ENCODE measurements at places on chromosomes 1 and 21.

DNA sequence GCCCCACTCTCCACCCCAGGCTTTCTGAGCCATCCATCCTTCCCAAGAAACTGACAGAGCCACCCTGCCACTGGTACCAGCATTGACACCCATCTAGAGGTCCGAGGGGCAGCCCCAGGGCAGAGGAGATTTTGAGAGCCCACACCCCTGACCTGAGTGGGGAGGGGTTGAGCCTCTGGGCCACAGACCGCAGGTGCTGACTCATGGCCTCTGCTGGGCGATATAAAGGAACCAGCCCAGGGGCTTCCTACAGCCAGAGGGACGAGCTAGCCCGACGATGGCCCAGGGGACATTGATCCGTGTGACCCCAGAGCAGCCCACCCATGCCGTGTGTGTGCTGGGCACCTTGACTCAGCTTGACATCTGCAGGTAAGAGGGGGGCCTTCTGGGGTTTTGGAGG is at the start of gene PADI4:
PADI4 (plus strand) TSS at position 252 of the 400 bp plus-strand sequence; CDS start at position 278, 26 bp downstream.
- DNase-seq: peak; percentile 60

GRCh38 chr1:90710579-90711536 is 6.2 kb downstream of the BARHL2 start:
- no peak for DNase-seq

DNA sequence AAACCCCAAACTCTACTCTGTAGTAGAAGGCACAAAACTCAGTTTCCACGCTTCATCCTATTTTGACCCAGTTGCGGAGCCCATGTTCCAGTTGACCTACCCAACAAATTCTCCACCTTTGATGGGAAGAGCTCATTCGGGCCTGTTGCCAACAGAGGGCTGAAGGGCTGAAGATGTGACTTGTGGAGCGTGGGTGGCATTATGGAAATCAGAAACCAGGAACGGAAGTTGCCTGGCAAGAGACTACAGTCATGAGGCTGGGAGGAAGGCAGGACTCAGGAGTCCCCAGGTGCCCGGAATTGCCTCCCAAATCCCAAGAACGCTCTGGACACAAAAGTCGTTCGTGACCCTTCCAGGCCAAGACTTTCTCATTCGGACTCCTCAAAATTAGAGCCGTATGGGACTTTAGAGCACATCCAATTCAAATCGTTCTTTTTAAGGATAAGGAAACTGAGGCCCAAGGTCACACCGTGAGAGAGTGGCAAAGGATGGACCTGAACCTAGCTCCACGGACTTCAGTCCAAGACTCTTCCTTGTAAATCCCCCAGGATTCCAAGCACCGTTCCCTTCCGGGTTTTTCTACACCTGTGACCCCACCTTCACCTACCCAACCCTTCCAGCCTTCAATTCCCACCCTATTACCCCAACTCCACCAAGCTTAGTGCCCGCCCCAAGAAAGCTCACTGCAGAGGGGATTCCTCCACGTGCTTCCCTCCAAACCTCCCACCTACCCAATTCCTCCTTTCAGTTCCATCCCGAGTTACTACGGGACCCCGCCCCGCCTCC is 739 bp downstream of the SMG5 start:
- no peak for DNase-seq

DNA sequence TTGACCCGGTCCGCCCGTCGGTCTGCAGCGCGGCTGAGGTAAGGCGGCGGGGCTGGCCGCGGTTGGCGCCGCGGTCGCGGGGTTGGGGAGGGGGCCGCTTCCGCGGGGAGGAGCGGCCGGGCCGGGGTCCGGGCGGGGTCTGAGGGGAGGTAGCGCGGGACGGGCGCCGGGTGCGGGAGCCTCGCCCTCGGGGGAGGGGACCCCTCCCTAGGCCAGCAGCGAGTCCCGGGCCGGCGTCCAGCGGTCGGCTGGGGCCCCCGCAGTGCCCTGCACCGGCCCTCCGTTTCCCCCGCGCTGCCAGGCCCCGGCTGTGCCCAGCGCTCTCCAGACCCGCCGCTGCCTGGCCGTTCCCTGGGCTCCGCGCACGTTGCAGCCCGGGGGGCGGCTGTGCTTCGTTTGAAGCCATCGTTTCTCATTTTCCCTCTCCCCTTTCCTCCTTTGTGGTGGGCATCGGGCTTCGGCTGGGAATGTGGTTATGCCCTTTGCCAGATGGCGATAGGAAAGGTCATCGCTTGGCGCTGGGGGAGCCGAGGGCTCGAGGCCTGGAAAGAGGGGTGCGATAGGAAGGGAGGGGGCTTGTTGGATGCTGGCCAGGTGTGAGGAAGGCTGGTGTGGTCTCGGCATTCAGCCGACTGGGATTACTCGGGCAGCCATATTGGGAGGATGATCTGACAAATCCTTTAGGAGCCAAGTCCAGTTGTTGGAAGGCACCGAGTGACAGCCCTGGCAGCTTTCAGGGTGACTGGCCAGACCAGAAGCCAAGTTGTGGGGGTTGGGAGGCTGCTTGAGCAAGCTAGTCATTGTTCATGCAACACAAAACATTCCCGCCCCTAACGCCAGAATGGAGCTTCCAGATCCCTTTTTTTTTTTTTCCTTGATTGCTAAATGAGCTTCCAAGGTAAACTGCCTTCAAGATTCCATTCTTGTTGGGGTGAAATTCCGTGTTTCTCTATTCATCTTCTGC is 753 bp downstream of the KIF1B start:
- peak; percentile 26 for DNase-seq

GRCh38 chr1:41811051-41811795 is 107.5 kb downstream of the HIVEP3 start:
- DNase-seq: peak; percentile 76

DNA sequence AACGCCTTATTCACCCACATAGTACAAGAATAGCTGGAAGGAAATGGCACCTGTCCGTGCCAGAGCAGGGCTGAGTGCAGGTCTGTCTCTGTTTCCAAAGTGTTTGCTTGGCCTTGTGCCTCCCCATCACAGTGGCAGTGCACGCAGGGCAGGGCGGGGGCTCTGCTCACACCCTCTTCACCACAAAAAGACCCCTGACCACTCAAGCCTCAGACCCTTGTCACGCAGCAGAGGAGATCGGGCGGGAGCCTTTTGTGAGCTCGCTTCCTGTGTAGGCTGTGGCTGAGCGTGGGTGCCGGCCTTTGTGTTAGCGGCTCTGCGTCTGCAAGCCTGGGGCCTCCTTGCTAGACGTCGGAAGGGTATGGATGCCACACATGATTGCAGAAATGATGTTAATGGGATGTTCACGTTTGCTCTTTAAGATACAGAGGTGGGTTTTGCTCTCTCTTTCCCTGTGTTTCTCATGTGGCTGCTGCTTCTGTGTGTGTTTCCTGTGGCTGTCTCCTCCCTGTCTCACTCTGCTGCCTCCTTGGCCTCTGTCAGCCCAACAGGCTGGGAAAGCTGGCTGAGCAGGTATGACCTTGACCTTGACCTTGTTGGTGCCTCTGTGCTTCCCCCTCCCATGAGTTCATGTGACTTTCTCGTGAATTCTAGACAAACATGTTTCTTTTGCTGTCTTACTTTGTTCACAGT is 45.4 kb downstream of the S100B start:
- DNase-seq: peak; percentile 54

- no peak for DNase-seq
These were observed 939 bp upstream of the CCN1 start for GRCh38 chr1:85579622-85580021.

DNA sequence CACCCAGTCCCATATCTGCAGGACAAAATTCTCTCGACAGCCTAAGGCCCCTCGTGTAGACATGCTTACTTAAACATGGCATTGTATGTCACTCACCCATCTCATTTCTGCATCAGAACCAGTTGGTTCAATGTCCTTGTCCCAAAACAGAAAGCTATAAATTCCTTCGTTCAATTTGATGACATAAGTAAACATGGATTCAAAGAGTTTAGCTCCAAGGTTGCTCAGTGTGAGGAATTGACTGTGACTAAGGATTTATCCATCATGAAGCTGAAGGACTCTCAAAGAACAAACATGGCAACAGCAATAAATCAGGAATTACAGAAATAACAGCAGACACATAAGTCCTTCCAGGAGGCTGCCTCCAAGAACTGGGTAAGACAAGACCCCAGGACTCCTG is 237.2 kb downstream of the TOMM20 start:
- no peak for DNase-seq

GRCh38 chr1:197965132-197965840 is 48.1 kb downstream of the LHX9 start:
- DNase-seq: no peak

DNA sequence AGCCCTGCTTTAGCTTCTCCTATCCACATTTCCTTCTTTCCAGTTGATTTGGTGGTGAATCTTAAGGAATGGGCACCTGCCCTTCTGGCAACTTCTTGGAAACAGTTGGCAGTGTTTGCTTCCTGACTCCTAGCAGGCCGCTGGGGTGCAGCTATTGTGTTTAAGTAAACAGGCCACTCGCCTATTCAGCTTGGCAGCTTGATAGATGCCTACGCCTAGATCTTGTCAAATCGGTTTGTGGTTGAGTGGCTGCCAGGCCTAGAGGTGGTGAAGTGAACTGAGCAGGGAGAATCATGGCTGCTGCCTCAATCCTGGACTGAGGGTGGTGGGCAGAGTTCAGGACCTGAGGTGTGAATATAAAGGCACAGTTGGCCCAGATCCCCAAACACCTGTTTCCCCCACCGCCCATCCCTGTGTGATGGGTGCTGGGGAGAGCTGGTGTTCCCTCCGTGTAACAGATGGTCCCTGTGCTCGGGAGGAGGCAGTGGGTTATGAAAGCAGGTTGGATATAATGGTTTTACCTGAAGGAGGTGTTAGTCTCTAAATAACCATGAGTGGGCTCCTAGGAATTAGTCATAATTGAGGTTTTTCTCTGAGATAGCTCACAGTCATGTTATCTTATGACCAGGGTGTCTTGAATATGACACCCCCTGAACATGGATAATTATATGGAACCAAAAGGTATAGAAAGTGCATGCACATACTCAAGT is 940 bp upstream of the PLA2G2C start:
- DNase-seq: peak; percentile 38

DNA sequence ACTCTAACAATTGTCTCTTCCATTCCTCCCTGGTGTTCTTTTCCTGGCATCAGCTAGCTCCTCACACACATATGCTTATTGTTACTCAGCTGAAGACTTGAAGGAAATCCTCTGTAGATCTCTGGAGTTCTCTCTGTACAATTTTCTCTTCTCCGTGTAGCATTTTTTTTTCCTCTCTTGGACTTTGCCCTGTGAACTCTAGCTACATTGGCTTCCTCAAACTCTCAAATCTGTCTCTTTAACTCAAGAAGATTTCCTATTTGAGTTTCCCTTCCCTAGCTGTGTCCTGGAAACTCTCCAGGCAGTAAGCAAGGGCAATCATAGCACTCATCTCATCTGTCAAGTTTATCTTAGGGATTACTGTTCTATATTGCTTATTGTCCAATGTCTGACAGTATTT is 4.3 kb upstream of the MIA3 start:
- DNase-seq: no peak

DNA sequence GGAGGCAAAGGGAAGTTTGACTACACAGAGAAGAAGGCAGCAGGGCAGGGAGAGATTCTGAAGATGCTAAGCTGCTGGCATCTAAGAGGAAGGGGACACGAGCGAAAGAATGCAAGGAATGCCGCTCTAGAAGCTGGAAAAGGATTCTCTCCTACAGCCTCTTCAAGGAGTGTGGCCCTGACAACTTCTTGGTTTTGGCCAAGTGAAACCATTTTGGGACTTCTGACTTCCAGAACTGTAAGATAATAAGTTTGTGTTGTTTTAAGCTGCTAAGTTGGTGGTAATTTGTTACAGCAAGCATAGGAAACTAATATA is 28.5 kb downstream of the MGST3 start:
- DNase-seq: no peak

GRCh38 chr1:39988618-39989343 is 33.8 kb downstream of the MFSD2A start:
- DNase-seq: no peak

- no peak for DNase-seq
These were observed 35.8 kb downstream of the CELF3 start for GRCh38 chr1:151680826-151681225.

DNA sequence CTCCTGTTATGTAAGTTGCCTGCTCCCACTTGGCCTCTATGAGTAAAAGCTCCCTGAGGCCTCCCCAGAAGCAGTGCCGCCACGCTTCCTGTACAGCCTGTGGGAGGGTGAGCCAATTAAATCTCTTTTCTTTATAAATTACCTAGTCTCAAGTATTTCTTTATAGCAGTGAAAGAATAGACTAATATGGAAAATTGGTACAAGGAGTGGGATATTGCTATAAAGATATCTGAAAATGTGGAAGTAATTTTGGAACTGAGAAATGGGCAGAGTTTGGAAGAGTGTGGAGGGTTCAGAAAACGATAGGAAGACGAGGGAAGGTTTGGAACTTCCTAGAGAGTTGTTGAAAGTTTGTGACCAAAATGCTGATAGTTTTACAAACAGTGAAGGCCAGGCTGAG is 572.3 kb downstream of the MATN1 start:
- DNase-seq: no peak

- DNase-seq: no peak
These were observed 34.4 kb downstream of the ADAMTS1 start for GRCh38 chr21:26810676-26811415.

DNA sequence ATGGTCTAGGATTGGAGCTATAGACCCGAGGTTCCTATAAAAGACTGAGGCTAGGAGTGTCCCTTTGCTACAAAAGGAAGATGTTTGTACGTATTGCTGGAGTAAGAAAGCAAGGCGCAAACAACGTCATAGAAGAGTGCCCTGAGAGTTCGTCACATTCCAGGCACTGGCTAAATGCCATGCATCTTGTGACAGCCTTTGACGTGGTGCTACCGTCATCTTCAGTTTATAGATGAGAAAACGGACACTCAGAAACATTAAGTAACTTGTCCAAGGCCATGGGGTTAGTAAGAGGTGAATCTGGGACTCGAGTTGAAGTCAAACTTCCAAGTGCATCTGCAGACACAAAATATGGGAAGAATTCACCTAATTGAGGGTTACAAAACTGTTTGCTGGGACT is 104.2 kb upstream of the SLC45A1 start:
- no peak for DNase-seq

DNA sequence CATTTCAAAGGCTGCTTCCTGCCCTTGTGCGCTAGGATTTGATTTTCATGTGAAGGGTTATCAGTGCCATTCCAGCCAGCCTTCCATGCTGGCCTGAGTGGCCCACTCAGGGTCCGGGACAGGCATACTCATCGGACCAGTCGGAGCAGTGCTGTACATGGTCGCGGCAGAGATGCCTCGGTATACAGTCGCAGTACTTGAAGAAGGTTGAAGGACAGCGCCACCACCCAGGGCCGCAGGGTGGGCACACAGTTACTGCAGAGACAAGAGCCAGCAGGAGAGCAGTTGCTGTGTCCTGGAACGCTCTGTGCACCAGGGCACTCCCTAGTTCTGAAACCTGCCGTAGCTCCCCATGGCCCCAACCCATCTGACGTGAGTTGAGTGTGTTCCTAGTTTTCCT is 9.1 kb downstream of the LDLRAD1 start:
- no peak for DNase-seq

DNA sequence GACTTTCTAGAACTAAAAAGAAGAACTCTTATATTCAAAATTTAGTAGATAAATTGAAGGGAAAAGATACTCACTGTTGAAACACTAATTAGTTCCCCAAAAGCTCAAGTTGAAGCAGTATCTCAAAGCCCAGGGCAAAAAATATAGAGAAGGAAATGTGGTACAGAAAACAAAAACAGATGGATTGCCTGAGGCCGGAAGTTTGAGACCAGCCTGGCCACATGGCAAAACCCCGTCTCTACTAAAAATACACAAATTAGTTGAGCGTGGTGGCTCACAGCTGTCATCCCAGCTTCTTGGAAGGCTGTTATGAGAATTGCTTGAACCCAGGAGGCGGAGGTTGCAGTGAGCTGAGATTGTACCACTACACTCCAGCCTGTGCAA is 36.0 kb downstream of the FAM177B start:
- peak; percentile 48 for DNase-seq

GRCh38 chr1:118042501-118042900 is 113.0 kb downstream of the WDR3 start:
- DNase-seq: no peak
